ENCODE measurements at places on chromosomes 7 and 10. TPM values are rescaled to one million over a fixed set of nuclear protein-coding genes. Genes with fewer than 3 reads are reported as not detected.

GRCh38 chr7:125934955-125935354 lies 1005.3 kb upstream of the POT1 start:
- no peaks in the 10 kb centered on the region for H3K36me3 ChIP-seq
- H3K27ac ChIP-seq: no peak overlapping the region
- no peak overlapping the region for H3K4me3 ChIP-seq
- no peaks in the 10 kb centered on the region for H3K27me3 ChIP-seq
- no peak for DNase-seq

DNA sequence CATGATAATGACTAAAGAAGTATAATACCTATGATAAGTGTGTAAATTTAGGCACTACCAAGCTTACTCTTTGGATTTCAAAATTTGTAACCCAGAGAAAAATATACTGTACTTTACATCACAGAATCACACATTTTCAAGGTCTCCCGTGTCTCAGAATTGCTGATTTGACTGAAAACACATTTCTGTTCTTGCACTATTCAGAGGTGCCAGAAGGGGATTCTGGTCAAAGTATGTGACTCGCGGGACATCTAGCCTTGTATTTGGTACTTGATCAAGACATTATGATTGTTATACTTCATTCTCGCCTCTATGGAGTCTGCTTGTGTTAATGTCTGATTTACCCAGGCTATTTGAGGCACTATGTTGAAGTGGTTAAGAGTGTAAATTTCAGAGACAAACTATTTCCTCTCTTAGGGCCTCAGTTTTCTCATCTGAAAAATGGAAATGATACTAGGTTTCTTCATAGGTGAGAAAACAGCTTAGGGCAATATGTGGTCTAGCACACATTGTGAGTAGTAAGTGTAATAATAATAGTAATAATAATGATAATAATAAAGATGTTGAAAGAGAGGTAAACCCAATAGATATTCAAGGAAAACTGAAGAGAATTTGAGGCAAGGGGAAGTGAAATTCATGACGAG lies 320.4 kb downstream of the RNLS start:
- no peaks in the 10 kb centered on the region for H3K27me3 ChIP-seq
- no peaks in the 10 kb centered on the region for H3K36me3 ChIP-seq
- H3K4me1 ChIP-seq: peaks cover 18% of the 10 kb centered on the region
- no peak overlapping the region for H3K27ac ChIP-seq

GRCh38 chr10:17910125-17910789 lies 41.5 kb upstream of the SLC39A12 start:
- H3K4me1 ChIP-seq: no peaks in the 10 kb centered on the region
- no peaks in the 10 kb centered on the region for H3K36me3 ChIP-seq
- H3K27ac ChIP-seq: no peak overlapping the region

GRCh38 chr10:10829576-10829975 lies 188.1 kb upstream of the CELF2 start:
- peak overlapping the region; percentile 99 for H3K27ac ChIP-seq
- H3K4me3 ChIP-seq: no peak overlapping the region
- DNase-seq: no peak
- no peaks in the 10 kb centered on the region for H3K27me3 ChIP-seq

DNA sequence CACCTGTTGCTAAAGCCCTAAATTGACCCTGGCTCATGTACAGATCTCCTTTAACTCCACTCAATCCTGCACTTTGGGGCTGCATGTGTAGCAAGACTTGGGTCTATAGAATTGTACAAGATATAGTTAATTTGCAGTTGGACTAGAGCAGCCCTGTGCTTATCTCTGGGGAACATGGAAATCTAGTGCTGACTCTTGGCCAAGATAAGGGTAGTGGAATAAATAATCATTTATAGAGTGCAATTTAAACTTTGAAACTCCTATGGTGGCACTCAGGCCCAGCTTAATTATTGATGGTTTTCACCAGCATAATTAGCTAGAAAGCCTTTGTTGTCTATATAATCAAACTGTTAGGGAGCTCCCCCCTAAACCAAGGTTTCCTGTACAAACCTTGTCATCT lies 39.2 kb upstream of the MBL2 start:
- DNase-seq: no peak
- no peak overlapping the region for H3K4me3 ChIP-seq
- no peaks in the 10 kb centered on the region for H3K4me1 ChIP-seq
- no peaks in the 10 kb centered on the region for H3K27me3 ChIP-seq
- H3K36me3 ChIP-seq: no peaks in the 10 kb centered on the region

GRCh38 chr7:49791088-49791741 lies 17.8 kb downstream of the VWC2 start:
- no peaks in the 10 kb centered on the region for H3K4me1 ChIP-seq
- H3K27me3 ChIP-seq: no peaks in the 10 kb centered on the region
- no peak for DNase-seq
- no peak overlapping the region for H3K27ac ChIP-seq
- no peak overlapping the region for H3K4me3 ChIP-seq

GRCh38 chr10:95459446-95460045 lies 101.6 kb downstream of the SORBS1 start:
- H3K4me1 ChIP-seq: no peaks in the 10 kb centered on the region
- no peaks in the 10 kb centered on the region for H3K27me3 ChIP-seq

- DNase-seq: no peak
- H3K36me3 ChIP-seq: no peaks in the 10 kb centered on the region
- no peak overlapping the region for H3K4me3 ChIP-seq
- peaks cover 6% of the 10 kb centered on the region for H3K4me1 ChIP-seq
- peaks cover 17% of the 10 kb centered on the region for H3K27me3 ChIP-seq
Measured at GRCh38 chr7:100163006-100163531, 4.5 kb upstream of the TRAPPC14 start.

GRCh38 chr10:107653832-107654287 lies 489.4 kb upstream of the SORCS1 start:
- no peaks in the 10 kb centered on the region for H3K4me1 ChIP-seq
- H3K27ac ChIP-seq: no peak overlapping the region
- DNase-seq: no peak
- peak overlapping the region; percentile 16 for H3K4me3 ChIP-seq
- H3K36me3 ChIP-seq: no peaks in the 10 kb centered on the region

DNA sequence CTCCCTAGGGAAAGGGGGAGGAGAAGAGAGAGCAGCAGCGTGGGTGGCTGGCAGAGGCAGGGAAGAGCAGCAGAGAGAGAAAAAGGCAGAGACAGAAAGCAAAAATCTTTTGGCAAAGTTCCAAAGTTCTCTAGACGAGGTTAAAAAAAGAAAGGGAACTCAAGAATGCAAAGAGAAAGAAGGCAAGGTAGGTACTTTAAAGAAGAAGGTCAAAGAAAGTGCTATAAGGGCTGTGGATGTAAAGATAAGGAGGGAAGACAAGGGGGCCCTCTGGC lies 20.2 kb upstream of the OPTN start:
- no peak overlapping the region for H3K4me3 ChIP-seq
- no peaks in the 10 kb centered on the region for H3K36me3 ChIP-seq
- no peak overlapping the region for H3K27ac ChIP-seq
- peaks cover 8% of the 10 kb centered on the region for H3K27me3 ChIP-seq

DNA sequence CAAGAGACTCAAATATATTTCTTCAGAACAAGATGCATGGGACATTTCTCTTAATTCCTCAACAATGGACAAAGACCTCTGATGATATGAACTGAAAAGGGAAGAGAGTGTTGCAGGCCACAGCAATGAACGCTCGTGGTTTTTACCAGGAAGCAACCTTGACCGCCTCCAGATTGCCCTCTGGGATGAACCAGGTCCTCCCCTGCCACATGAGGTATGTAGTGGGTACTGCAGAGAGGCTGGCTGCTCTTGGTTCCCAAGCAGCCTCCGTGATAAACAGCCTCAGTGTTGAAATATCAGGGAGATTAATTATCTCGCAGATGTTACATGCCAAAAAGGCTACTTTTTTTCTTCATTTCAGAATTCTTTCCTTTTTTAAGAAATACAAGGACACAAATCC lies 338.8 kb downstream of the ELMO1 start:
- H3K27ac ChIP-seq: no peak overlapping the region
- H3K27me3 ChIP-seq: no peaks in the 10 kb centered on the region
- H3K4me1 ChIP-seq: no peaks in the 10 kb centered on the region

DNA sequence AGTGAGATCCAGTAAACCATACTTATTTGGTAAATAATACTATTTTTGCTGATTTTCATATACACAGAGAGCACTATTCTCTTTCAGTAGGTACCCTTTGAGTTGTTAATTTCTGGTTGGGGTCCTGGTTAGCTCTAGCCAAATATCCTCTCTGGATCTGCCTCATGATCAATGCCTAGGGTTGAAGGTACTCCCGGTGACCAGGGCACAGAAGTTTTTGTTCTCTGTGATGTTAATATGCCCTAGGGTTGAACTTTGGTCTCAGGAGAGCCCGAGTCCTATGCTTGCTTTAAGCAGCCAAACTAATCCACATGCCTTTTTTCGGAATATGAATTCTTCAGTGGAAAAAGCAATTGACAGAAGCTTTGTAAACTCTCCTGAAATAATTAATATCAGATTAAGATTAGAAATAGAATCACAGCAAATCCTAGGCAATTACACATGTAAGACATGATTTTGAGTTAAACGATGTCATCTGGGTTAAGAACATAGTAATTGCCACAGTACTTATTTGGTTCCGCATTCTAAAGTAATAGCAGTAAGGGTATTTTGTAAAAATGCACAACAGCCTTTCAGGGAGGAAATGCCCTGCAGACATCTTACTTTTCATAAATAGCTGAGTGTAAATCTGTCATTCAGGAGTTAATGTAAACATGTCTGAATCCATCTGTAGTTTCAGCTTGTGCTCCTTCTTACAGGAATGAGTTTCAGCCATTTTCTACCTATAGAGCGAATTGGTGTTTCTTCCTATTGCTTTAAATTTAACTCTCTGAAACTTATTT lies 10.1 kb downstream of the CHN2 start:
- no peaks in the 10 kb centered on the region for H3K36me3 ChIP-seq
- DNase-seq: no peak
- H3K4me3 ChIP-seq: no peak overlapping the region
- no peak overlapping the region for H3K27ac ChIP-seq

GRCh38 chr7:17093461-17093860 lies 205.0 kb upstream of the AHR start:
- H3K36me3 ChIP-seq: no peaks in the 10 kb centered on the region

GRCh38 chr7:19377611-19378344 lies 232.6 kb upstream of the FERD3L start:
- H3K4me1 ChIP-seq: peaks cover 20% of the 10 kb centered on the region
- H3K36me3 ChIP-seq: no peaks in the 10 kb centered on the region
- peak; percentile 58 for DNase-seq
- peak overlapping the region; percentile 59 for H3K4me3 ChIP-seq
- H3K27ac ChIP-seq: peak overlapping the region; percentile 83

DNA sequence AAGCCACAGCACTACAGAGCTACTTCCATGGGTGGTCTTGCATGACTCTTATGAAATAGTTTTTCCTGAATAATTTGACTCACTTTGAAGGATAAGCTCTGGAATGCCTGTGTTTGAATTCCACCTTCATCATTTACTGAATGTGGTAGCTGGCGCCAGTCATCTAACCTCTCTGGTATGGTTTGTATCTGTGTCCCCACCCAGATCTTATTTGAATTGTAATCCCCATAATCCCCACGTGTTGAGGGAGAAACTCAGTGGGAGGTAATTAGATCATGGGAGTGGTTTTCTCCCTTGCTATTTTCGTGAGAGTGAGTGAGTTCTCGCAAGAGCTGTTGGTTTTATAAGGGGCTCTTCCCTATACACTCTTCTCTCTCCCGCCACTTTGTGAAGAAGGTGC lies 11.2 kb upstream of the SLC13A1 start:
- H3K27me3 ChIP-seq: no peaks in the 10 kb centered on the region
- no peaks in the 10 kb centered on the region for H3K36me3 ChIP-seq
- no peak for DNase-seq
- H3K4me3 ChIP-seq: no peak overlapping the region
- H3K4me1 ChIP-seq: no peaks in the 10 kb centered on the region

- peaks cover 9% of the 10 kb centered on the region for H3K4me1 ChIP-seq
- no peaks in the 10 kb centered on the region for H3K27me3 ChIP-seq
- no peak overlapping the region for H3K27ac ChIP-seq
- H3K4me3 ChIP-seq: no peak overlapping the region
- peak; percentile 57 for DNase-seq
- peaks cover 17% of the 10 kb centered on the region for H3K36me3 ChIP-seq
Measured at GRCh38 chr10:48508791-48509772, 95.8 kb downstream of the ARHGAP22 start.

- no peak for DNase-seq
- no peaks in the 10 kb centered on the region for H3K36me3 ChIP-seq
- H3K27me3 ChIP-seq: no peaks in the 10 kb centered on the region
- H3K27ac ChIP-seq: no peak overlapping the region
- H3K4me1 ChIP-seq: no peaks in the 10 kb centered on the region
Measured at GRCh38 chr10:99266383-99266782, 30.7 kb upstream of the HPSE2 start.

DNA sequence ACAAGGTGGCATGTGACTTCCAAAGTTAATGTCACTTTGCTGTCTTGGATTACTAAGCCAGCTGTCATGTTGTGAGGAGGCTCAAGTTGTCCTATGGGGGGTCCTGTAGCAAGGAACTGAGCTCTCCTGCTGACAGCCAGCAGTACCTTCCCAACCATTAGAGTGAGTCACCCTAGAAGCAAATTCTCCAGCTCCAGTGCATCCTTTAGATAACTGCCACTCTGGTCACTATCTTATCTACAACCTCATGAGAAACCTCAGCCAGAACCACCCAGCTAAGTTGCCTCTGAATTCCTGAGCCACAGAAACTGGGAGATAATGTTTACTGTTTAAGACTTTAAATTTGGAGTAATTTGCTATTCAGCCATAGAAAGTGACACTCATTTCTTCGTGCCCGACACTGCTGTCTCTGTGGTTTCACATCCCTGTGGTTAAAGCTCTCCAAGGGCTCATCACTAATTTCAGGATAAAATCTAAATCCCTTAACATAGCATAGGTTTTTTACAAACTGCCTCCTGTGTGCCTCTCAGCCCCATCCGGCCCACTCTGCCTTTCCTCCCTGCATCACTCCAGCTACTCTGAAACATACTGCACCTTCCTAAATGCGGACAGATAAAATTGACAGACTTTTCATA lies 83.5 kb downstream of the PRR15 start:
- no peaks in the 10 kb centered on the region for H3K27me3 ChIP-seq
- no peak overlapping the region for H3K27ac ChIP-seq
- no peak for DNase-seq
- H3K4me3 ChIP-seq: no peak overlapping the region
- H3K36me3 ChIP-seq: no peaks in the 10 kb centered on the region
- H3K4me1 ChIP-seq: peaks cover 13% of the 10 kb centered on the region

DNA sequence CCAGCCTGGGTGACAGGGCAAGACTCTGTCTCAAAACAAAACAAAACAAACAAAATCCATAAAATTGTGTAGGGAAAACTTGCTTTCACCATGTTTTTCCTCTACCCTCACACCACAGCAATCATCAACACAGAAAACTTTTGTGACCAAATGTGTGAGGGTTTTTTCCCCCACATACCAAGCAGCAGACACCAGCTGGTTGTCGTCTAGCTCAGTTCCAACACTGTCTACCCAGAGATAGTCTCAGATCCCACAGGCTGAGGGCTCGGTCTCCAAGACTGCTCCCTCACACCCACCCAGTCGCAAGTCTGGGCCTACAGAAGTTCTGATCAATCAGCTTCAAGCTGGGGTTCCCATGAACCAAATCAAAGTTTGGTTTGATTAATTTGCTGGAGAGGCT lies 322.4 kb upstream of the MAGI2 start:
- no peak overlapping the region for H3K4me3 ChIP-seq
- no peak for DNase-seq
- no peaks in the 10 kb centered on the region for H3K27me3 ChIP-seq
- no peaks in the 10 kb centered on the region for H3K36me3 ChIP-seq

The GSDME gene
- 44.5 TPM for total RNA-seq

The NPSR1 gene
- not detected for total RNA-seq

The PAX4 gene
- total RNA-seq: not detected

The DEPP1 gene
- total RNA-seq: 87.6 TPM

The FAM25A gene
- not detected for total RNA-seq

Measured in osteoblast (primary cell).